Smooth muscle cell of bladder (primary cell): ENCODE measurements at places on chromosomes 2 and 18. TPM values are rescaled to one million over a fixed set of nuclear protein-coding genes. Genes with fewer than 3 reads are reported as not detected.

MEP1B gene
- not detected in 2 replicates for total RNA-seq

IL36RN gene
- 0.09 TPM in 1 of 2 replicates, not detected in the other for total RNA-seq

CRYGC gene
- total RNA-seq = not detected in 2 replicates

AMER3 gene
- not detected in 2 replicates for total RNA-seq

ALPP gene
- not detected in 2 replicates for total RNA-seq

GPR35 gene
- total RNA-seq = 0.28 and 0.74 TPM in 2 replicates

DYNC2LI1 gene
- total RNA-seq = 19.9 and 26.7 TPM in 2 replicates
